Stimulated activated CD4-positive, alpha-beta T cell treated with anti-CD3 and anti-CD28 coated beads, TNF-alpha, amount 100 ng/mL, for 1 hour (primary cell): ENCODE measurements at places on chromosomes 5 and 9.

DNA sequence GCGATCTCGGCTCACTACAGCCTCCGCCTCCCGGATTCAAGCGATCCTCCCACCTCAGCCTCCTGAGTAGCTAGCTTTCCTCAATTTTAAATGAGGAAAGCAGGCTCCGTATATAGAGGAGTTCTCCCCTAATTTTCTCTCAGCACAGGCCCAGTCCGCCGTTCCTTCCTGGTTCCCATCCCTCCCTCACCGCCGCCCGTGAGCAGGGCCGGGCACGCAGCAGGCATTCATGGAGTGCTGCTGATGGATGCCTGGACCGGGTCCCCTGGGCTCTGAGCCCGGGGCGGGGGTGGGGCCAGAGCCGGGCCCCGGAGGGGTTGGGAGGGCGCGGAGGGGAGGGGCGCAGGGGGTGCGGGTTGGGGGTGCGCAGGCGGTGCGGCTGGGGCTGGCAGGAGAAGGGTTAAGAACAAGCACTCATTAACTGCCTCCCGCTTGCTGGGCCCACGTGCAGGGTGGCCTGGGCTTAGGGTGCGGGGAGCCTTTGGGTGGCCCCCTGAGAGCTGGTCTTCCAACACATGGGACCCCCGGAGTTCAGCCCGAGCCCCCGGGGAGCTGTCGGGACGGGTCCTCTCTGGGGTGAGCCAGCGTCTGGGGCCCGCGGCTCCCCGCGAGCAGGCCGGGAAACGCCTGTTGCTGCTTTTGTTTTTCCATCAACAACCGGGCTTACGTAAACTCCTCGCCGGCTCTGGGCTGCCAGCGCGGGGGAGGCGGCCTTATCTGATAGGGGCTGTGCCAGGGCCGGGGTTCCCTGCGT, 33.7 kb downstream of the LHX2 start:
- DNase-seq: no peak

DNA sequence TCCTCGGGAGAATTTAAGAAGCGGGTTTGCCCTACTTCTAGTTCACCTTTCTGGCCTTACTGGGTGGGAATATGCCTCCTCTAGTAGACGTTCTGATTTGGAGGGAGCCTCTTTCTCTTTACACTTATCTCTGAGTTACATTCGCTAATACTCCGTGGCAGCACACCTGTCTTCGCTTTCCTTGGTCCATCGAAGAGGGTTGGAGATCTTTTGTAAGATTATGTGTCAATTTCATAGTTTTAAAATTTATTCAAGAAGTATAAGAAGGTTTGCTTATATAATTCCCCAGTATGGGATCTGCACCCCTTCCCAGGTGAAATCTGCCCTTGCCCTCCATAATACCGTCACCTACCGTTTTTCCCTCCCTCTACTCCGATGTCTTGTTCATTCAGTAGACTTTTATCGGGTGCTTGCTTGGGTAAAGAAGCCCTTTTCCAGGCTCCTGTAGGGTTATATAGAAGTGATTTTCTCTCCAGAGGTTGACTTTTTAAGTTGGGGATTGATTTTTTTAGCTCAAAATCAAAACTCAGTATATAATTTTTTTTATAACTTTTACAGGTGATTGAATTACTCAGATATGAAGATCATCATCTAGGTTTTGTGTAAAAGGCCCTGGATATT, 1.1 kb downstream of the GPBP1 start:
- DNase-seq: no peak

DNA sequence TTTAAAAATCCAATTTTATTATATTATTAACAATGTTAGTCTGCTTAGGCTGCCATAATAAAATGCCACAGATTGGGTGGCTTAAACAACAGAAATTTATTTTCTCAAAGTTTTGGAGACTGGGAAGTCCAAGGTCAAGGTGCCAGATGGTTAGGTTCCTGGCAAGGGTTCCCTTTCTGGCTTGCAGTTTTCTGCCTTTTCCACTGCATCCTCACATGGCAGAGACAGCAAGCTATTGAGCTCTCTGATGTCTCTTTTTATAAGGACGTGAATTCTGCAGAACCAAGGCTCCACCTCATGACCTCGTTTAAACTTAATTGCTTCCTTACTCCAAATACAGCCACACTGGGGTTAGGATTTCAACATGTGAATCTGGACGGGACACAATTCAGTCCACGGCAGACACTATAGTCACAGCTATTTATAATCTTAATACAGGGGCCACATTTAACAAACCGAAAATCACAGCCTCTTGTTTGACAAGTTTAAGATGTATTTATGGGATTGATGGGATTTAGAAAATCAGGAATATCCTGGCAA, 174.9 kb upstream of the PUM3 start:
- DNase-seq: no peak

- no peak for DNase-seq
These were observed 114.0 kb downstream of the KCNIP1 start for GRCh38 chr5:170617533-170618490.

DNA sequence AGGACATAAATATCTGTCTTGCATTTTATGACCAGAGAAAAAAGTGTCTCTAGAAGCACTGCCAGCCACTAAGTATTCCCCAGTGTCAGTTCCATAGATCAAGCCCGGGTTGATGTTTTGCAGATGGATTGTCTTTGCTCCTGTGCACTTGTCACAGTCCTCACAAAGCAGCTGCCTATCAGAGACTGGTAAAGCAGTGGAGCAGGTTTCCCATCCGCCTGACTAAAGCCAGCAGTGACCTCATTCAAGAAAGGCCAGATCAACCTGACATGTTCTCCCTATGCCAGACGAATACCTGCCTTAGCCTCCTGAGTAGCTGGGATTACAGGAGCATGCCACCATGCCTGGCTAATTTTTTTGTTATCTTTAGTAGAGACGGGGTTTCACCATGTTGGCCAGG, 26.8 kb upstream of the GARNL3 start:
- DNase-seq: no peak

- DNase-seq: no peak
These were observed 1793.1 kb downstream of the EFNA5 start for GRCh38 chr5:105877592-105877991.

GRCh38 chr9:17204611-17205152, 69.8 kb downstream of the CNTLN start:
- no peak for DNase-seq

- DNase-seq: no peak
These were observed 53.7 kb upstream of the IFNK start for GRCh38 chr9:27470291-27470856.

- DNase-seq: no peak
These were observed 88.6 kb downstream of the GDNF start for GRCh38 chr5:37751227-37751626.

- DNase-seq: peak; percentile 64
These were observed 14.8 kb downstream of the AKNA start for GRCh38 chr9:114372921-114373448.

DNA sequence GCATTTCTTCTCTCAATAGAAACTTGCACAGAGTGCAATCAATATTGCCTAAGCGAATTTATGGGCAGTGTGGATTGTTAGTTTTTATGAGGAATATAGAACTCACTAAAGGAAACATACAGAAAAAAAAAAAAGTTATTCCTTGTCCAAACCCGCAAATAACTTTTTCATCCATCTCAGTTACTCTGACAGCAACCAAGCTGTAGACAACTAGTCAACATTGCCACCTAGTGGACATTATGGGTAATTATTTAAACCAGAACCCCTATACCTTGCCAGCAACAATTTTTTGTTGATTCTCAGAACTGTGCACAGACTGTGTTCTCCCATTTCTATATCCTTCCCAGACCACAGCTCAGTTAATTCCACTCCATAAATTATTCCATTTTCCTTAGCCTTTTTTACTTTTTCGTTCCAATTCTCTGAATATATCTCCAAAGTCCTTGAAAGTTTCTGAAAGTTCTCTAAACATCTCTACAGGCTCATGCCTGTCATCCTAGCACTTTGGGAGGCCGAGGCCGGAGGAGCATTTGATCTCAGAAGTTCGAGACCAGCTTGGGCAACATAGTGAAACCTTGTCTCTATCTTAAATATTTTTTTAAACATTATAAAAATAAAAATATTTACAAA, 2.6 kb upstream of the AFAP1L1 start:
- no peak for DNase-seq

GRCh38 chr9:114205171-114206015, 50.1 kb downstream of the COL27A1 start:
- no peak for DNase-seq
